HuH-7.5 (cell line): ENCODE measurements at places on chromosomes 7 and 10.

- DNase-seq: no peak
Measured at GRCh38 chr10:119665901-119666708, 14.9 kb downstream of the BAG3 start.

- no peak for DNase-seq
Measured at GRCh38 chr7:85947767-85948166, 695.9 kb upstream of the GRM3 start.

DNA sequence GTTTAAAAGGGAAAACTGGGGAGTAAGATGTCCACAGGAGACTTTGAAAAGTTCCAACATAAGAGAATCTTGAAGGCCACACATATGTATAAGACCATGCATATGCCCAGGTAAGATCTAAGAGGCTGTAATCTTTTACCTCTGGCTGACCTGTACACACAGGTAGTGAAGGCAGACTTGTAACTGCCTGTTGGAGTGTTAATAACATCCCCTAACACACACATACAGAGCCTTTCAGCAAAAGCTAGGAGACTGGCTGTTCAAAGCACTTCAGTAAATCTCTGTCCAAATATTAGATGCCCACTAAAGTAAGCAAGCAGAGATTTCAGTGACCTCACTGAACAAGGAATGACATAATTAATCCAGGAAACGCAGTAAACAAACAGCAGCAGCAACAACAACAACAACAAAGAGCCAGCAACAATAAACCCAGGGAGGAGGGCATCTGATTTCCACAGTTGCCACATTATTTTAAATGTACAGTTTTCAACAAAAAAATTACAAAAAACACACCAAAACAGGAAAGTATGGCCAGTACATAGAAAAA, 15.0 kb downstream of the CYP51A1 start:
- no peak for DNase-seq

- no peak for DNase-seq
Measured at GRCh38 chr7:4641091-4641666, 40.9 kb upstream of the FOXK1 start.

GRCh38 chr7:80876894-80877414, 41.9 kb downstream of the SEMA3C start:
- DNase-seq: no peak

GRCh38 chr7:87413951-87414793, 61.3 kb downstream of the ABCB4 start:
- no peak for DNase-seq

DNA sequence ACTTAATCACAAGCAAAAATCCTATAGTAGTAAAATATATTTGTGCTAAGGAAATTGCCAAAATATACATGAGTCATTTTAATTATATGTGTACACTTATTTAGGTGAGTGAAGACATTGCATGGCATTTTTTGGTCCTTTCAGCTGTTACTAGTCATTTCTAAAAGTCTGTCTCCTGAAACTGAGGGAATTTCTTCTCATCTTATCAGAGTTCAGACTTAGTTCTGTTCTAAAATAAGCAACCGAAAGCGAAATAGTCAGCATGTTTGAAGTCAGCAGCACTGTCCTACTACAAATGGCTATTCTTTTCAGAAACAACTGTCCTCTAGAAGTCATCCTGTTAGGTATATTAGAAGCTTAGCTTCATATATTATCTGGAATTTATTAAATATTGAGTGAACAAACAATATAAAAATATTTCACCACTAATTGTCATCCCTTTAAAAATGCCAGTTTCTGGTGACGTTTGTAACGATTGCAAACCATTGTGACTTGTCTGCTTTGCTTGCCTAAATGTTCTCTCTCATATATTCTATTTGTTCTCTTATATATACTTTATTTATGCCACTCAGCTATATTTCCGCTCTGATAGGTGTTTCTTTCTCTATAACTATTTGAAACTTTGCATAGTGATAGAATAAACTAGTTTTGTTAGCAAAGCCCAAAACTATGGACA, 227.4 kb upstream of the KAT6B start:
- DNase-seq: no peak

DNA sequence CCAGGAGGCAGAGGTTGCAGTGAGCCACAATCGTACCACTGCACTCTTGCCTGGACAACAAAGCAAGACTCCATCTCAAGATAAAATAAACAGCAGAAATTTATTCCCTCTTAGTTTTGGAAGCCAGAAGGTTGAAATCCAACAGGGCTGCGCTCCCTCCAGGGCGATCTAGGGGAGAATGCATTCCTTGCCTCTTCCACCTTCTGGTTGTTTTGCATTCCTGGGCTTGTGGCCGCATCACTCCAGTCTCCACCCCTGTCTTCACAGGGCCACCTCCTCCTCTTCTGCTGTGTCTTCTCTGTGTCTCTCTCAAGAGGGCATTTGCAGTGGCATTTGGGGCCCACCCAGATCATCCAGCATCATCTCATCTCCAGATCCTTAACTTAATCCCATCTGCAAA, 36.2 kb downstream of the LIMK1 start:
- no peak for DNase-seq

DNA sequence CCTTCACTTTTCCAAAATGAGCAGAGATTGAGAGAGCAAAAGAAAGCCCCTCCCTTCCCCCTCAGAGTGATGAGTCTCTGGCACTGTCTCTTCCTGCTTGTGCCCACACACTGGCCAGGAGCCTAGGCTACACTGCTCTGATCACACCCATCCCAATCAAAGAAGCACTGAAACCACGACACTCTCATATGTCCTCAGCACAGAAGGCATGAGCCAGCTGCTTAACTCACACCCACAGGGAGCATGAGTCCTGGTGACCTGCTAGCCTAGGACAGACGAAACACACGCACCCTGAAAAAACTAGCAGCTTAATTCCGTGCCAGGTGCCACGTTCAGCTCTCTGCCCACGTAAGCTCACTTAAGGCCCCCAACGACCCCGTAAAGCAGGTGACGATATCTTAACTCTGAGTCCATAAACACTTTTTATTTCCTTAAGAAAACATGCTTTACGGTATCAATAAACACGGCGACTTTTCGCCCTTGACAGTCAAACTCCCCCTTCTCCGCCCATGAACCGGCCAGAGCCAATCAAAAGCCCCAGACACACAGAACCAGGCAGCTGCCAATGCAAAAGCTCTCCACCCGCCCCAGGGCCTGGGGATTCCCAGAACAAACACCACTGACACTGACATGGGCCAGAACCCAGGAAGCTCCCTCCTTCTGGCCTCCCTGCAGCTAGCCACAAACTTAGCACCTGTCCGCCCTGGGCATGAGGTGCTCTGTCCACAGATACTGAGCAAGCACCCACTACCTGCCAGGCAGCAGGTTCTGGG, 69.0 kb downstream of the TNRC18 start:
- DNase-seq: no peak

DNA sequence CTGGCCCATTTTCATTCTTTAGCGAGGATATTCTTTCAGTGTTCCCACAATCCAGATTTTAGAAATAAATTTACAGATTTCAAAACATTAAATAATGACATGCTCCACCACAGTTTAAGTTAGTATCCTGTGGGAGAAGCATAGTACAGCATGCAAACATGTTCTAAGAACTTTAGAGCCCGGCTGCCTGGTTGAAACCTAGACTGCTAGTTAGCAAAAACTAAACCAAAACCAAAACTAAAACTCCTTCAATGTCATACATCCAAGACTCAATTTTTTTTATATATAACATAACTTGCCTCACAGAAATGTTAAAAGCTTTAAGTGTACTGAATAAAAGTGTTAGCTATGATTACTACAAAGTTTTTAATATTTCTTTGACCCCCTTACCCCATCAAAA, 17.0 kb downstream of the TRA2A start:
- DNase-seq: no peak

DNA sequence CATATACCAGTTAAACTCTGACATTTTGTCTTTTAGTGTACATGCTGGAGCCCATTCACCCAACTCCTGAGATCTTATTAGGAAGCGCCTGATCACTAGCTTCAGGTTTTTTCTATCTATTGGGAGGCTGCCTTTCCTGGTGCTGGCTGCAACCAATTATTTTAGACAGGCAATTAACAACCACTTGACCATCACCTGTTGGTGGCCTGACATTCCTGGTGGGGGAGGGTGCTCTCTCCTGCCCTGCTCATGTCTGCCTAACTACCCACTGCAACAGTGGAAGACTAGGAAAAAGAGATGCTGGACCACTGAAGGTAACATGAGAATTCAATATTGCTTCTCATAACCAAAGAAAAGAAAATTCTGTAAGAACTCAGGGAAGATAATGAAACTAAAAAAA, 190.3 kb upstream of the GRM3 start:
- no peak for DNase-seq

DNA sequence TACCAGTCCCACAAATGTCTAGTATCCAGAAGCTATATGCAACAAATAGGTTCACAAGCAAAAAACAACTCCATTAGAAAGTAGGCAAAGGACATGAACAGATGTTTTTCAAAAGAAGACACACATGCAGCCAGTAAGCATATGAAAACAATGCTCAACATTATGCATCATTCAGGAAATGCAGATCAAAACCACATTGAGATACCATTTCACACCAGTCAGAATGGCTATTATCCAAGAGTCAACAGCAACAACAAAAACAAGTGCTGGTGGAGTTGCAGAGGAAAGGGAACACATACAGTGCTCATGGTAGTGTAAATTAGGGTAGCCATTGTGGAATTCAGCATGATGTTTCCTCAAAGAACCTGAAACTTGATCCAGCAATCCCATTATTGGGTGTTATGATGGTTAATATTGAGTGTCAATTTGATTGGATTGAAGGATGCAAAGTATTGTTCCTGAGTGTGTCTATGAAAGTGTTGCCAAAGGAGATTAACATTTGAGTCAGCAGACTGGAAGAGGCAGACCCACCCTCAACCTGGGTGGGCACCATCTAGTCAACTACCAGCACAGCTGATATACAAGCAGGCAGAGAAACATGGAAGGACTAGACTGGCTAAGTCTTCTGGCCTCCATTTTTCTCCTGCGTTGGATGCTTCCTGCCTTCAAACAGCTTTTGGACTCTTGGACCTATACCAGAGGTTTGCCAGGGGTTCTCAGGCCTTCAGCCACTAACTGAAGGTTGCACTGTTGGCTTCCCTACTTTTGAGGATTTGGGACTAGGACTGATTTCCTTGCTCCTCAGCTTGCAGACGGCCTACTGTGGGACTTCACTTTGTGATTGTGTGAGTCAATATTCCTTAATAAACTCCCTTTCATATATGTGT, 218.4 kb upstream of the SEMA3D start:
- DNase-seq: no peak

DNA sequence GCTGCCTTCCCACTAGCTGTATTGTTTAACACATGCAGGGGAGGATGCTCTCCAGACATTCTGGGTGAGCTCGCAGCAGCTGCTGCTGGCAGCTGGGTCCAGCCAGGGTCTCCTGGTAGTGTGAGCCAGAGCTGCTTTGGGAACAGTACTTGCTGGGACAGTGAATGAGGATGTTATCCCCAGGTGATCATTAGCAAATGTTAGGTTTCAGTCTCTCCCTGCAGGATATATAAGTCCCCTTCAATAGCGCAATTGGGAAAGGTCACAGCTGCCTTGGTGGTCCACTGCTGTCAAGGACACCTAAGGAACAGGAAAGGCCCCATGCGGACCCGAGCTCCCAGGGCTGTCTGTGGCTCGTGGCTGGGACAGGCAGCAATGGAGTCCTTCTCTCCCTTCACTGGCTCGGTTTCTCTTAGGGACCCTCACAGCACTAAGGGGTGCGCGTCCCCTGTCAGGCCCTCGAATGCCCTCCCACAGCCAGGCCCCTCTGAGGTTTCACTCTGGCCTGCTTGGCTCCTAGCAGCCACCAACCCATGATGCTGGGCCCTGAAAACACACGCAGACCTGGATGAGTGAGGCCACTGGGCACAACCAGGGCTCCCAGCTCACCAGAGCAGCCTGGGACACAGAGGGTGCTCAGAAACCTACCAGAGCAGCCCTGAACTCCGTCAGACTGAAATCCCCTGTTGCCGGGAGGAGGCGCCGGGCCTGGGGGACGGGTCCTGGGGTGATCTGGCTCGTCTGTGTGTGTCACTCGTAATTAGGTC, 173.0 kb upstream of the LANCL2 start:
- no peak for DNase-seq

- DNase-seq: no peak
Measured at GRCh38 chr10:12700557-12700874, 301.0 kb downstream of the CCDC3 start.

DNA sequence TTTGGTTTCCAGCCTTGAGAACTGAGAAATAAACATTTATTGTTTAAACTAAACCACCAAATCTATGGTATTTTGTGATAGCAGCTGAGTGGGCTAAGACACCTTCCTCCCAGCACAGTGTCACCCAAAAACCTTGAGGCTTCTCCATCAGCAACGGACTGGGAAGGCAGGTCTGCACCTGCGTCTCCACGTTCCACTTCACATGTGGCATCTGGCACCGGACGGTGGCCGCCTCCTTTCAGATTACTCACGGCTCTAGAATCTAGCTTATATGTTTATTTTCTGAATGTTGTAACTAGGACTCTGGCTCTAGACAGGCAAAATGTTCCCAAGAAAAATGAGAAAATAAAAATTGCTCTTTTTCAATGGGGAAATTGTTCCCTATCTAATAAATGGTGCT, 201.0 kb downstream of the ADARB2 start:
- no peak for DNase-seq

DNA sequence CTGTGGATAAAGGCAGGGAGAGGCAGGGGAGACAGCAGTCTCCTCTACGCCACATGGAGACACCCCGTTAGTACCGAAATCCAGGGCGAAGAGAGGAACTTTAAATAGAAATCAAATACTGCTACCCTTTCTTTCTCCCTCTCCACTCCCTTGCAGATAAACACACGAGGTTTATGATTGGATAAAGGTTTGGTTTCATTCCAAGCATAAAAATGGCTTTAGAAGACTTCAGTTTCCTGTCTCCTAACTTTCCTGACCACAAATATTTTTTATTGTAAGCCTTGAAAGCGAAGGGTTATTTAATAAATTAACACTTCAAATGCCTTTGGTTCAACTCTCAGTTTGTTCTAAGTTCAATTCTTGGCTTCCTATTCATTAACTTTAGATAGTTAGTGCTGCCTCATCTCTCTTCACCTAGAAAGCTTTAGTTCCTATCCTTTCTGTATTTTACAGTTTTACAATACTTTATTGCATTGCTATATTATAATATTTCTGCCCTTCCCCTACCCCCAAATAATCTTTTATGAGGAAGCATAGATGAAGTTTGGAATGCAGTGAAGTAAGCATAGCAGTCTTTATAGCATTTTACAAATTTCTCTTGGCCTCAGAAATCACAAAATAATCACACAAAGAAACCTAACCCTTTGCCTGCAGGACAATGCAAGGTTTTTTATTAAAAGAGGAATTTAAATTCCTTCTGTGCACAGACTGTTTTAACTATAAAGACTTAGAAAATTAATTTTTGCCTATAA, 31.5 kb upstream of the ARID5B start:
- DNase-seq: no peak

- no peak for DNase-seq
Measured at GRCh38 chr7:18529239-18529638, 33.7 kb downstream of the HDAC9 start.
